ENCODE measurements at places on chromosomes 7 and 10.

- no peak for DNase-seq
Measured at GRCh38 chr7:147774461-147774860, 816.1 kb upstream of the C7orf33 start.

- DNase-seq, result no peak
Measured at GRCh38 chr10:98256692-98257091, 11.3 kb downstream of the LOXL4 start.

GRCh38 chr7:50908628-50909290 lies 126.1 kb upstream of the GRB10 start:
- no peak for DNase-seq

- no peak for DNase-seq
Measured at GRCh38 chr10:10687751-10688150, 329.9 kb upstream of the CELF2 start.

- DNase-seq, result no peak
Measured at GRCh38 chr10:43945908-43946307, 297.2 kb upstream of the ZNF32 start.

- DNase-seq, result no peak
Measured at GRCh38 chr7:2276107-2276506, 34.1 kb downstream of the NUDT1 start.

DNA sequence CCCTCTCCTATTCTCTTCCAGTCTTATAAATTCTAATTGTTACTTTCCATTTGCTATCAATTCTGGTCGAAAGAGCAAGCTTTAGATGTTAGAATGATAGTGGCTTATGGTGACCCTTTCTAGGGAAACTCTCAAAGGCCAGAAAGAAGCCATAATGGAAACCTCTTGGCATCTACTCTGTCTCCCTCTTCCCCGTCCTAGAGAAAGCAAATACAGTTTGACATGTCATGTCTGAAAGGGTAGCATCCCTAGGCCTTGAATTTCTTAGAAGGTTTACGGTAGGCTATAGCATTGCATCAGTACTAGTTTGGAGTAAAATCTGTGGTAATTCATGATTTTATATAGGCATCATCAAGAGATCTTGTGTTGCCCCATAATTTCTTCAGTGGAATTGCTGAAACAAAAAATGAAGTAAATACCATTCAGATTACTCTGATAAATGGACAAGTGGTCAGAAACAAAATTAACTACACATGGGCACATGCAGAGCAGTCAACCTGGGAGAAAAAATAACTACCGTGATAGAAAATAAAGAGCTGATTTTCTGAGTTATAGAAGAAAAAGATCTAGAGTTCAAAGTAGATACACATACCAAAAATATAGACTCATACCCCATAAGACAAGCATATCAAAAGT lies 4.4 kb downstream of the PRKAR2B start:
- no peak for DNase-seq

- peak; percentile 18 for DNase-seq
Measured at GRCh38 chr10:73359492-73359891, 828 bp upstream of the CFAP70 start.

- DNase-seq, result no peak
Measured at GRCh38 chr7:70298780-70299471, 700.7 kb downstream of the AUTS2 start.

DNA sequence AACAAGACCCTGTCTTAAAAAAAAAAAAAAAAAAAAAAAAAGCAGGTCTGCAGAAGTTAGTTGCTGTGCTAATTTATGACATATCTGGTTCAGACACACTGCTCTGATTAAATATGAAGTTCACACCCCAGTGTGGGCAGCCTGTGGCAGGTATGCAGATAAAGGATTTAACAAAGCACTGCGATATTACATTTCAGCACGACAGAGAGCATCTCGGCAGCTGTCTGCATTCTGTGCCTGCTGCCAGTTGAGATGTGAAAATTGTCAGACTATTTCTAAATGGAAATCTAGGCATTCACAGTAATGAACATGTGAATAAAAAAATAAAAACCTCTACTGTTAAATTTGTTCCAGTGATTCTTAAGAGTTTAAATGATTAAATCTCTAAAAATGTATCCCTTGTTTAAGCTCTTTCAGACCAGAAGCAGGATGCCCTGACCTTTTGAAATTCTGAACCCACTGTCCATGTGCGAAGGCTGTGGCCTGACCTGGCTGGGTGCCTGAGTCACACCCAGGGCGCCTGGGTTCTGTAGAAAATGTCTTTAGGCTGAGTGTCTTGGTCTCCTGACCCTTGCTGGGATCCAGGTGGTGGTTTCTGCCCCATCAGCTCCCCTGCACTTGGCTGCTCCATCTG lies 272.9 kb downstream of the WDR37 start:
- no peak for DNase-seq

DNA sequence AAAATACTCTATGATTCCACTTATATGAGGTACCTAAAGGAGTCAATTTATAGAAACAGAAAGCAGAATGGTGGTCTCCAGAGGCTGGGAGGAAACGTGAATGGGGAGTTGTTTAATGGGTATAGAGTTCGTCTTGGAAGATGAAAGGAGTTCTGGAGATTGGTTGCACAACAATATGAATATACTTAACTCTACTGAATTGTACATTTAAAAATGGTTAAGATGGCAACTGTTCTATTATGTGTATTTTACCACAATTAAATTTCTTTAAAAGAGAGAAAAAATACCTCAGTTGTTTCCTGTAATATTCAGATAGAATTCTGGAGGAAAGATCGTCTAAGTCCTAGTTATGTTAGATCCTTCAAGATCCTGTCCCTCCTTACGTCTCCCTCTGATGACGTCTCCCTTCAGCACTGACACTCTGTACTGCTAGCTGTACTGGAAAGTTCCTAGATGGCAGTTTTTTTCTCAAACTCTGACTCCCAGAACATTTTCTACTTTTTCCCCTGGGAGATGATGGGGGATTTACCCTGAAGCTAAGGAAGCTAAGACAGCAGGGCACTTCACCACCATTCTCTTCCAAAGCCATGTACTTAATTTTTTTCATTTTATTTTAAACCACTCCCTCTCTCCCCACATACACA lies 53.2 kb upstream of the CAV2 start:
- DNase-seq, result no peak

DNA sequence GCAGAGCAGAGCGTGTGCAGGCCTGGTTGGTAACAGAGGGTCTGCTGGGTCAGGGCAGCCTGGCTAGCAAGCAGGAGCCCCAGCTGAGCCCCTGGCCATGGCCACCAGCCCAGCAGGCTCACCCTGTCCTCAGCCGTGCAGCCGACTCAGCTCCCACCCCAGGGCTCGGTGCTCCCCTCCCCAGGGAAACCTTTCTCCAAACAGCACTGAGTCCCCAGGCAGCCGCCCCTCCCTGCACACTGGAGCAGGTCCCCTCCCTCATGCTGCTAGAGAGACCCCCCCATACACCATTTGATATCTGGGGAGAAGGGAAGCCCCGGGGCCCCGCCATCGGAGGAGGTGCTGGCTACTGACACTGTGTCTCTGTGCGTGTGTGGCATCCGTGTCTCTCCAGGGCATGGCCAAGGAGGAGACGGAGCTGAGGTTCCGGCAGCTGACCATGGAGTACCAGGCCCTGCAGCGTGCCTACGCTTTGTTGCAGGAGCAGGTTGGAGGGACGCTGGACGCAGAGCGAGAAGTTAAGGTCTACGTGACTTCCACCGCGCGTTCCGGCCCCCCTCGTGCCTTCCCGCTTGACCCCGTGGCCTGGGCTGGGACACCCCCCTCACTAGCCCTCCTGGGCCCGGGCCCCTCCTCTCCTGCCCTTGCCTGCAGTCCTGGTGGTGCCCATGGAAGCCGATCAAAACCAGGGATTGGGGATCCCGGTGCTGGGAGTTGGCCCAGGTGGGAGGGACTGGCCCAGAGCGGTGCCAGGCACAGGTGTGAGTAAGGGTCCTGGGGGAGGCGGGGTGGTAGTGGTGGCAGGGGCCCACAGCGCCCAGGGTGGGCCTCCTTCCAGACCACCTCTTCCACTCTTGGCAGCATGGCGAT lies 45.0 kb upstream of the DPYSL4 start:
- no peak for DNase-seq

DNA sequence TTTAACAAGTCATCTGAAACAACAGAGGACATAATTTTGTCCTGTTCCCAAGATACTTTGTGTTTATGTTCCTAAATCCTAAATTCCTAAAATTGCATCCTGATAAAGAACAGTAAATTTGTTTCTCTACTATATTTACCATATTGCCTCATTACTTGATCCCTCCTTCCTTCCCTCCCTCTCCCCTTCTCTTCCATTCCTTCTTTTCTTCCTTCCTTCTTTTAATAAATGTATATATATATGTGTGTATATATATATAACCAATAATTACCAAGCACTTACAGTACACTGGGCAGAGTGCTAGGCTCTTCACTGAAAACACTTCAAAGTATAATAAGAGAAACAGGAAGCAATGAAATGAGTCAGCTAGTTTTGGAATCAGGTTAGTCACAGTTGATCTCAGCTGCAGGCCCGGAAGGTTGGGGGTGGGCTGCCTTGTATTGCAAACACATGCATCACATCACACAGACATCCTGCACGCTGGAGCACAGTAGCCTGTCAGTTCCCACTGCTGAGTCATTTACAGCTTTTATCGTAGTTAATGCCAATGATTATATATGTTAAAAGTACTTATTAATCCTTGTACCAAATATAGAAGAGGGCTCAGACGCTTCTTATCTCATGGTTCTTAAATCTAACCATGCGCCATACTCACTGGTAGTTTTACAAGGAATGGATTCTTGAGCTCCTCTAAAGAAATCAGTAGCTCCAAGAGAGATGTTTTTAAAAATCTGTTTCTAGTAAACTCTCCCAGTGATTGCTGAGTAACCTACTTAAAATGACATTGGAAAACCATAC lies 551.7 kb downstream of the GRM8 start:
- peak; percentile 70 for DNase-seq

GRCh38 chr7:116518961-116519360 lies 5.9 kb upstream of the CAV1 start:
- no peak for DNase-seq

GRCh38 chr10:48640326-48640725 lies 35.5 kb upstream of the ARHGAP22 start:
- peak; percentile 52 for DNase-seq

DNA sequence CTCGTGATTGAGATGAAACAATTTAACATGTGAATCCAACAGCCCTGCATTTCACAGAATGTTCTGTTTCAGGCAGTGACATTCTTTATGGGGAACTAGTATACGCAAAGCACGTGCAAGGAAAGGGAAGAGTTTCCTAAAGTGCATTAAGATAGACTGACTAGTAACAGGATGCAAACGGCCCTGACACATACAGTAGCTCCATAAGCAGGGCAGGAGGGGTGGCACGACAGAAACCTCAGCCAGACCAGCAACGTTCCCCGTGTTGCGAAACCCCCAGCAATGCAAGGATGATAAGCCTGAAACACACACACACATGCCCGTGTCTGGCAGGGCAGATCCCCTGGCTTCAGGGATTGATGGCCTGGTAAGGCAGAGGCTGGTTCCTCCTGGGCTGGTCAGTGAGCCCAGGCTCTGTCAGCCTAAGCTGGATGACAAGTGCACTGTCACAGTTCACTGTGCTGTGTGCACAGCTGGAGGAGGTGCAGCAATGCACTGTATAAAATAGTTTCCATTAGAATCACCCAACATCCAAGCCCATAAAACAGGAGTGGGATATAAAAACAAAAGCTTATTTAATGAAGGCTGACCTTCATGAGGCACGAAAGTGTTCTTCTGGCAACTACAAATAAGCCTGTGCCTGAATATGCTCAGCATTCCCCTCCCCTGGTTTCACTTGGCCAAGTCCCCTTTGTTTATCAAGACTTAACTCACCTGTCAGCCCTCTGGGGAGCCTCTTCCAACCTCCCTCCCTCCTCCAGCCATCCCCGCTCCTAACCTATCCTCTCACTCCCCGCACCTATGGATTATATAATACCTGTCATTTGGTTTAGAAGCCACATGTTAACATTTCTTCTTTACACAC lies 88.8 kb downstream of the GSAP start:
- peak; percentile 98 for DNase-seq
